ENCODE measurements at places on chromosomes 16 and 17.

- peak; percentile 45 for DNase-seq
Observed at GRCh38 chr17:75535119-75535537, 9.6 kb downstream of the LLGL2 start.

DNA sequence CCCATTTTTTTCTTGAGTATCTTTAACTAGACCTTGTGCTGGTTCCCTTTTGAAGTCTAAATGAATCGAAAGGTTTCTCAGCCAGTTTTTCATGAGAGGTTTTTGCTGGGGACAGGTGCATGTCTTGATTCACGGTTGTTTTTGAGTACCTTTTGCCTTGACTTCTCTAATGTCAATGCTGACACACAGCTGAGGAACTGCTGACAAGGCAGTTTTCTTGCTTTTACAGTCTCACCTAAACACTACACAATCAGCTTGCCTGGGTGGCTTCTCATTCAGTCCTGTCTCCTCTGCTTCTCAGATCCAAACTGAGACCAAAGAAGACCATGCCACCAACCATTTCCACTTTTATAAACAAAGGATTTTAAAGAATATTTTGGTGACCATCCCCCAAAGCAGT lies 7.1 kb downstream of the OR3A3 start:
- DNase-seq, result no peak

DNA sequence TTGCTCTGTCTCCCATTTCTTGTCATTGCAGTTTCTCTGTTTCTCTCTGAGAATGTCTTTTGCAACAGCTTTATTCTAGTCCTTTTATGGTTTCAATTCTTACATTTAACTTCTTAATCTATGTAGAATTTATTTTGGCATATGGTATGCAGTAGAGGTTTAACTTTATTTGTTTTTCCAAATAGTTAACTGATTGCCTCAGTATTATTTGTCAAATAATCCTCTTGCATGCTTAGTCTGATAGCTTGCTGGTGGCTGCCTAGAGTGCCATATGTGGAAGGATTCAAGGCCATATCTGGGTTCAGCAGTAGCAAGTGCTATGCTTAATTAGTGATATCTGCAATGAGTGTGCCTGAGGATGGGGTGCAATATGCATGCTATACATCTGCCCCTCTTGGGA lies 6.9 kb downstream of the SNTB2 start:
- no peak for DNase-seq

GRCh38 chr17:50181144-50181543 lies 15.3 kb downstream of the SGCA start:
- no peak for DNase-seq

DNA sequence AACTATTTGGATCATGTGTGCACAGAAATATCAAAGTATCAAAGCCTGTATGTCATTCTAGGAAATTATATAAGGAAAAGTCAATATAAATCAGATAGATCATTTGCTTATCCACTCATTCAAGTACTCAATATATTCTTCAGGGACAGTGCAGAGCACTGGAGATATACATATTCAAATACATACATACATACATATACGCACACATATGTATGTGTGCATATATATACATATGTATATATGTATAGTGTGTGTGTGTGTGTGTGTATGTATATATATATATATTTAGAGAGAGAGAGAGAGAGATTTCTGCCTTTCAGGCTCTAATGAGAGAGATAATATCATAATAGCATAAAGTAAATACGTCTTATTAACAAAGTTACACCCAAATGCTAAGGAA lies 169.2 kb downstream of the PMP22 start:
- no peak for DNase-seq

DNA sequence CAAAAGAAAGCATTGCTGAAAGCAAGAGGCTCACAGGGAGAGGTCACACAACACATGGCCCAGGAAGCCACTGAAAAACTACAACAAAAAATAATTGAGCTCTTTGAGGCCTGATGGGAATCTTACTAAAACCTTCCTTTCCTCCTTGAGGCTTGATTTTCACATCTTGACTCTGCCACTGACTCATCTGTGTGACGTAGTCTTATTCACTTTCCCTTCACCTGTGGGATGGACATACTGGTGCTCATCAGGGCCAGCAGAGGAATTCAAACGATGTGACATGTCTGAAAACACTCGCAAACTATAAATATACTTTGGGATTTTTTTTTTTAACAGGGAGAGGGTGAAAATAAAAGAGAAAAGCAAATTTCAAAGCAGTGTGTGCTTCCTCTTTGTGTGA lies 78.3 kb upstream of the ASIC2 start:
- DNase-seq, result no peak
